ENCODE measurements at places on chromosomes 11 and 22.

GRCh38 chr22:40345815-40346184, 500 bp upstream of the ADSL start:
- no peak for DNase-seq

DNA sequence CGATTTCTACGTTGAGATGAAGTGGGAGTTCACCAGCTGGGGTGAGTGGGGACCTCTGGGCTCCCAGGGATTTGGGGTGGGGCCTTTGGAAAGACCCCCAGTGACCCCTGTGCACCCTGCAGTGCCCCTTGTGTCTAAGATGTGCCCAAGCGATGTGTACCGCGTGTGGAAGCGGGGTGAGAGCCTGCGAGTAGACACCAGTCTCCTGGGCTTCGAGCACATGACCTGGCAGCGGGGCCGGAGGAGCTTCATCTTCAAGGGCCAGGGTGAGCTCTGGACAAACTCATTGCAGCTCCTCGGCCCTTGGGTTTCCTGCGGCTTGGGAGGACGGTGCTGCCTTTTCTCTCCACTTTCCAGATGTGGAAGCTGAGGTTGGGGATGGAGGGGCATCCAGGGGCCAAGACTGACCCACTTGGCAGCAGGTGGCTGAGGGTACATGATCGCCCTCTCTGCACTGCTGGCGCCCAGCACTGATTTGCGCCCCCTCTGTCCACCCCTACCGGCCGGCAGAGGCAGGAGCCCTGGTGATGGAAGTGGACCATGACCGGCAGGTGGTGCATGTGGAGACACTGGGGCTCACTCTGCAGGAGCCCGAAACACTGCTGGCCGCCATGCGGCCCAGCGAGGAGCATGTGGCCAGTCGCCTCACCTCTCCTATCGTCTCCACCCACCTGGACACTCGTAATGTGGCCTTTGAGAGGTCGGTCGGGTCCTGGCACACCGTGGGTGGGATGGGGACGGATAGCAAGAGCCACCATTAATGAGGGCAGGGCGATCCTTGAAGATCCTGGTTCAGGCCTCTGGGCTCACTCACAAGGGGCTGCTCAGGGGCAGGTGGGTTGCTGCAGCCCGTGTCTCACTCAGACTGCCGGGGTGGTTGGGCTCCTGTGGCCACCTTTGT, 2.6 kb downstream of the ANKRD13D start:
- DNase-seq = no peak

GRCh38 chr22:42621505-42622002, 6.9 kb upstream of the POLDIP3 start:
- DNase-seq = no peak

GRCh38 chr11:115333121-115333520, 171.1 kb downstream of the CADM1 start:
- no peak for DNase-seq

DNA sequence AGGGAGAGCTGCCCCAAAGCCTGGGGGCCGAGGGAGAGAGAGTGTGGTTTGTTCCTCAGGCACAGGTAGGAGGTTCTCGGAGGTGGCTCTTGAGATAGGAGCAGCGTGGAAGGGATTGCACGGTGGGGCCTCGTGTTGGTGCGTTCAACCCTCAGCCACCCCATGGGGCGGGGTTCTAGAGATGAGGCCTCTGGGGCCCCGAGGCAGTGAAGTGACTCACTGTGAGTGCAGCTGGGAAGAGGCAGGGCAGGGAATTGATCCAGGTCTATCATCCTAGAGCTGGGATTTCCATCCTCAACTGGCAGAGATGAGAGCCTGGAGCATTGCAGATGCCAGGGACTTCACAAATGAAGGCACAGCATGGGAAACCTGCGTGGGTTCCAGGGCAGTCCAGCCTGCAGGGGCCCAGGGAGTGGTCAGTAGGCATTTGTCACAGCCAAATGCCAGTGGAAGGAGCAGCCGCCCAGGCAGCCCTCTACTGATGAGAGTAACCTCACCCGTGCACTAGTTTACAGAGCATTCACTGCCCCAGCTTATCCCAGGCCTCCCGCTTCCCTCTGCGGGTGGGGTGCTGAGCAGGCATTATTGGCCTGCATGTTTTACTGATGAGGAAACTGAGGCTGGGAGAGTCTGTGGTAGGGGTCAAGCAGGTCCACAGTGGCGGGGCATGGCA, 5.1 kb upstream of the SMARCB1 start:
- DNase-seq = no peak

DNA sequence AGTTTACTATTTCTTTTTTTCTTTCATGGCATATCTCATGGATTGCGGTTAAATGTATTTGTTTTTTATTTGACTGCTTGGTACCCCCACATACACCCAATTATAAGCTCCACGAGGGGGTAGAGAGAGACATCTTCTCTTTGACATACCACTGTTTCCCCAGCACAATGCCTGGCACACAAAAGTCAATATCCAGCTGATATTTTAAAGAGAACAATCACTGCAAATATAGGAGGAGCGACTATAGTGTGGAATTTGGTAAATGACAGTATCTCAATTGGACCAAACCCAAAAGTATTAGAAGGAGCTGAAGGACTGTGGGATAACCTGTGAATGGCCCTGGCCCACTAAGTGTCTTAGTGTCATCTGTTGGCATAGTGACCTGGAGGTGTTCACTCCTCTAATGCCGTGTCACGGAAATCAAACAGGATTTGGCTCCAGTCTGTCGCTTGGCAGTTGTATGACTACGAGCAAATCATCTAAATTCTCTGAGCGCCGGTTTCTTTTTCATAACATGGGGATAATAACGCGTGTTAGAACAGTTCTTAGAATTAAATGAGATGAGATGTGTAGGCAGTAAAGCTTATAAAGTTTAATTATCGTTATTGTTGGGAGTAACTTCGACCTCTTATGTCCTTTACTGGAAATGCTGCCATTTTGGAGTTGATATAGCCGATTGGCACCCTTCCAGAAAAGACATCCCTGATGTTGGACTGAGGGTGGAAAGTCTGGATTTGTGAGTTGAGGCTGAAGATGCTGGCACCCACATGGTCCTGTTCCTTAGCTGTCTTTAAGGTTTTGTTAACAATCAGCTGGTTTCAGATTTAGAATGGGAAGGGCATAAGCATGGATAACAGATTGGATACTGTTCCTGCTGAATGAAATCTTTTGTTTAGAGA, 144.5 kb downstream of the DBX1 start:
- no peak for DNase-seq

DNA sequence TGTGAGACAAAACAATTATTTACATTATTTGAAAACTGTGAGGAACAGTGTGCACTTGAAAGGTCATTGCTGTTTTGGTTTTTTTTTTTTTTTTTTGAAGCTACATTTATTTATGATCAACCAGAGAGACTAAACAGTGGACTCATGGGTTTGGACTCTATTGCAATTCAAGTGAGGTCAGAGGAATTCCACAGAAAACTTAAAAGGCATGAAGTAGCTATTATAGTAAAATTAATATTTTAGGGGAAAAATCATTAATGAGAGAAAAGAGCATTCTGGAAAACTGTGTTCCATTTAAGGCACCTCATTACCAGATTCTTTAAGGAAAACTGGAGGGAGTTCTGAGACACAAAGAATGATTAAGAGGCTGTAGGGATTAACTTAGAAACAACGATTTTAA, 102.8 kb downstream of the WNT11 start:
- no peak for DNase-seq

DNA sequence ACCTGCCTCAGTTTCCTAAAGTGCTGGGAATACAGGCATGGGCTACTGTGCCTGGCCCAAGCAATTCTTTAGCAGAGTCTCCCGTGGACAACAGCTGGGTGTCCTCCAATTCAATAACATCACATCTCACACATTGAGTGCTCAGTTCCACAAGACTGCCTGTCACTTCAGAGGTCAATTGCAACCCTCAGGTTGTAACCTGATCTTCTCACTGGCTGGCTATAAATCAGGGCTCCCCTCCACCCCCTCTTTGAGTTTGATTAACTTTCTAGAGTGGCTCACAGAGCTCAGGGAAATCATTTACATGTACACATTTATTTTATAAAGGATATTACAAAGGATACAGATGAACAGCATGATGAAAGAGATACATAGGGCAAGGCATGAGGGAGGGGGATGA, 68.1 kb downstream of the MCHR1 start:
- no peak for DNase-seq

Measured in stimulated activated CD8-positive, alpha-beta memory T cell treated with anti-CD3 and anti-CD28 coated beads, Interleukin-4, amount 100 ng/mL, for 1 hour (primary cell).